ENCODE measurements at places on chromosomes 7 and 10.

DNA sequence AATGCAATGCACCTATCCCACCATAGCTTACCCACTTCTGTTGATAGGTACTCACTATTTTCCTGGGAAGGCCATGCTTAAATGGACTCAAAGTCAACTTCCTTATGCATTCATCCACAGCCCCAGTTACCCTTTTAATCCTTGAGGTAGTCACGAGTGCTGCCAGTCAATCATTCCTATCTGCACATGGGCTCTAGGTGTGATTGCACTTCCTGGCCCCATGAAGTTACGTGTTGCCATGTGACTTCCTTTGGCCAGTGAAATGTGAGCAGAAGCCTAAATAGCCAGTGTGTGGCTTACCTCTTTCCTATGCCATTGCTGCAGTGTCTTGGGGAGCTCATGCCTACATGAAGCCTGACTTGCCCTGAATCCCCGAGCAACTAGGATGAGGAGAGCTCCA, 23.5 kb upstream of the EIF5AL1 start:
- no peak for DNase-seq

DNA sequence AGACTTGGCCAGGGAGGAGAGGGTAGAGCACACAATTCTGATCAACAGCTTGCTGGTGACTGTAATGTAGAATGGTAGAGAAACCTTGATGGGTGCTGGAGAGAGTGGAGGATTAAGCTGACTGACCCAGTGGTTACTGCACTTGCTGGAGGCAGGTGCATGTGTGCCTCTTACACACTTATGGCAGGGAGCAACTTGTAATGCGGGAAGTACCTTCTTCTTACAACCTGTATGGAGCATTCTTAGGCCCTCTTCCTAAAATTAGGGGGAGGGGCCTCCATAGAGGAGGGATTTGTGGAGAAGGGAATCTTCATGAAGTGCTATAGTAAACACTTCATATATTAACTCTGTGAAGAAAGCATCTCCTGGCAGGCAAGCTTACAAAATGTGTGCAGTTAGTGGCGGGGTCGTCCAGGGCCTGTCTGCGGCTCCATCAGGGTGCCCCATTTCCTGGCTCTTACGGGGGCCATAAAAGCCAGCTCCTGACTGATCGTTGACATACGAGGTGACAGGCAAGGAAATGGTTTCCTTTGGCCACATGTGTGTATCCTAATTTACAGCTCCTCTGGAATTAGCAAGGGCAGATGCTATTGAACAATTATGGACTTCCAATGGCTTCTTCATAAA, 113.5 kb downstream of the RTKN2 start:
- no peak for DNase-seq

DNA sequence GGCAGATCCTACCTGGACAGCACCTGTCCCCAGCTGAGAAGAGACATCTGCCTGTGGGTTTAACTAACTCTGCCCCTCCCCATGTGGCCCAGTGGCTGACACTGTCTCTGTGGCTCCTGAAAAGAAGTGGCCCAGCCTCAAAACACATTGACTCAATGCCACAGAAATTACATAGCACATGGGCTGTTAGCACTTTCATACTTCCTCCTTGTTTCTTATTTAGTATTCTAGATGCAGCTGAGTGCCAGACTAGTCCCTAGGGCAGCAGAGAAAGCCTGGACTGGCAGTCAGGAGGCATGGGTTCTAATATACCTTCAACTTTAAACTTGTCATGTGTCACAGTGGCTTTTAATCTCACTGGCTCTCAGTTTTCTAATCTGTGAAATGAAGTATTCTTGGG, 171.0 kb downstream of the TRIL start:
- DNase-seq, result no peak

DNA sequence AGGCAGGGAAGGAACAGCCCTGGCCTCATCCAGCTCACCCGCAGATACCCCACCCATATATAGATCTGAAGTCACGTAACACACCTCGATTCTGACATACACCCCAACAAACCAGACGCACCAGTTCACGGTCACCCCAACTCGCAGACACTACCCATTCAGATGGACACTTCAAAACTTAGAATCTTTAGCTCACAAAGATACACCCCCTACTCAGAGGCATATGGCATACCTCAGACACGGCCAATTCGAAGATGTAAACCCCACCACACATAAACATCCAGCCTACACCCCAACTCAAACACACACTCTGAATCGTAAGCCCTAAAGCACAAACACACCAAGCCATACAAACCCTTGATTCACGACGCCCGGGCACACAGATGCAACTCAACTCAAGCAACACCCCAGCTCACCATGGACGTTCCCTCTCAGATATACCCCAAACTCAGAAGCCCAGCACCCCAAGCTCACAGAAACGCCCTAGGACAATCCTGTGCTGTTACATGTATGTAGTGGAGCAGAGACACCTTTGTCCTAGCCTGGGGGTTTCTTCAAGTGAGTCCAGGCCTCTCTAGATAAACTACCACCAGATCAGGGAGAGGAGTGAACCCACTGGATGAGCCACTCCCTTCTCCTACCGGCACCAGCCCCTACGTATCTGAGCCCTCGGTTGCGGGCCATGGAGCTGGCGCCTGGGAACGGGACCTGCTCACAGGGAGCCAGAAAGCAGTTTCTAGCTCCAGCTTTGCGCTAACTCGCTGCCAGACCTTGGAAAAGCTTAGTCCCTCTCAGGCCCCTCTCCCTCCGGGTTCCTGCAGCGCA, 8.8 kb downstream of the PSD start:
- DNase-seq, result no peak

DNA sequence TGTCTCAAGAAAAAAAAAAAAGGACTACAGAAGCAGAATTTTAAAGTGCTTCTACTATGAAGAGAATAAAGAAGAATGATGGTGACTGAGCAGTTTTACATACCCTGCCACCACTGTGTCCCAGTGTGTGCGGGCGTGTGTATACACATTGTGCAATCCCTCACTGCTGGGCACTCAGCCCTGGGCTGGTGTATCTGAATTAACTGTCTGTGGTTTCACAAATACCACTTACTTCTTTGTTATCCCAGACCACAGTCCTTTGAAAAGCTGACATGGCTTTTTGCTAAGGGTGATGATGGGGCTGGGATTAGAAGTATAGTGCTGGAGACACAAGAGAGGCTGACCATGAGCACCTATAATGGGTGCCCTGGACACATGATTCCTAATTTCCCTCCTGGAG, 21.1 kb upstream of the TRPV6 start:
- DNase-seq, result no peak

DNA sequence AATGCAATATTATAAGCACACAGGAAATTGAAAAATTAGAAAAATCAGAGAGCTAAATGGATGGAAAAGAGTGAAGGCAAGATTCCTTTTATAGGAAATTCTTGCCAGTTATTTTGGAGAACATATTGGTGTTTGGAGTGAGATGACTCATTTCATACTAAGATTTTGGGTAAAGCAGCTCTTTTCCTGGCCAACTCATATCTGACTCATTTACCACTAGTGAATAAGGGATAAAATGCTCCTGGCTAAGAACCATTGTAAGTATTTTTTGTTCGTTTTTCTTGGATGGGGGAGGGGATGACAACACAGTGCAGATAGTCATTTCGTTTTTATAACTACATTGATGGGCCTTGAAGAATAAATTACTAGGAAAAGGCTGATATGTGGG, 139.3 kb downstream of the TWIST1 start:
- DNase-seq, result no peak

GRCh38 chr10:71868192-71868697, 17.2 kb upstream of the PSAP start:
- DNase-seq, result no peak

DNA sequence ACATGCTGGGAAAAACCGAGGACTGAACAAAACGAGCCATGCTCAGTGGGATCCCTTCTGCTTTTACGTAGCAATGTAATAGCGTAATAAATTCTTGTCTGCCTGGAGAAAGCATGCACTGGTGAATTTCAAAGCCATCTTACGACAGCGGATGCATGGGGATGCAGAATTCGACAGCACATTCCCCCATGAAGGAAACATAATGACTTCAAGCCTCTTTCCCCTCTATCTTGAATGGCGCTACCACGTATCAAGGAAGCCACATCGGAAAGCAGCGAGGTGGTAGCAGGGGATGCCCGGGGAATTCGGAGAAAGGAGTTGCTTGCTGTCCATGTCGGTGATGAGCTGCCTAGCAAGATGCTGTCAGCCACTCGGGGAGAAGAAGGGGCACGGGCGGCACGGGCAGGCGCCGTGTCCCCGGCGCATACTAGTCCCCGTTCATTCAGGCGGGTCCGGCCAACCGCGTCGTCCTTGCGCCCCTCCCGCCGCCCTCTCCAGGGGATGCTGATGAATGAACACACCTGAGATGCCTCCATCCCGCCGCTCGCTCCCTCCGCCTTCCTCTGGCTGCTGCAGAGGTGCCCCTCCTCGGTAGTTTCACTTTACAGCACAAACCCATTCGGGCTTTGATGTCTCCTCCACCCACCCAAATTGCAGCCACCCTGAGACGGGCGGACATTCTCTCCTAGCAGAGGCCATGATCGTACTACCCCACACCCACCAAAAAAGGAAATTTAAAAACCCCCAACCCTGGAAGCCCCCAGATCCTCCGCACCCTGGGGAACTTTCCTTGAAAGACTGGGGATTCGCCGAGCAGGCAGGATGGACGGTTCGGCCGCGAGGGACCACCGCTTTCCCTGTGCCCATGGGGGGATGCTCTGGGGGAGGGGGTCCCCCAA, 644 bp downstream of the SORBS1 start:
- peak; percentile 47 for DNase-seq

DNA sequence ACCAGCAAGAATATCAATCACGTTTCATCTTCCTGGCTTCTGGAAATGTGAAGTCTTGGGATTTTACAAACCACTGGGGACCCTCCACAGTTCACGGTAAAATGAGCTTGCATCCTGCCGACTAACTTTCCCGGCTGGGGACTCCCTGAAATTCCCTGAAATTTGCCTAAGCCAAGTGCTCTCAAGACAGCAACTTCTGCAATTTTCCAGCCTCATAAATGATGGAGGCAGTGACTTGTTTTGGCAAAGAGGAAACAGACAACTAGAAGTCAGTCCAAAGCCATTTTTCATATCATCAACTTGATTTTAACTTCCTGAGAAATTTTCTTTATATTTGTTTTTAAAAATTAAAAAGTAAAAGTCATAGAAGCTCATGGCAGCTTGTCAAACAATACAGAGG, 212.3 kb downstream of the FANK1 start:
- no peak for DNase-seq

DNA sequence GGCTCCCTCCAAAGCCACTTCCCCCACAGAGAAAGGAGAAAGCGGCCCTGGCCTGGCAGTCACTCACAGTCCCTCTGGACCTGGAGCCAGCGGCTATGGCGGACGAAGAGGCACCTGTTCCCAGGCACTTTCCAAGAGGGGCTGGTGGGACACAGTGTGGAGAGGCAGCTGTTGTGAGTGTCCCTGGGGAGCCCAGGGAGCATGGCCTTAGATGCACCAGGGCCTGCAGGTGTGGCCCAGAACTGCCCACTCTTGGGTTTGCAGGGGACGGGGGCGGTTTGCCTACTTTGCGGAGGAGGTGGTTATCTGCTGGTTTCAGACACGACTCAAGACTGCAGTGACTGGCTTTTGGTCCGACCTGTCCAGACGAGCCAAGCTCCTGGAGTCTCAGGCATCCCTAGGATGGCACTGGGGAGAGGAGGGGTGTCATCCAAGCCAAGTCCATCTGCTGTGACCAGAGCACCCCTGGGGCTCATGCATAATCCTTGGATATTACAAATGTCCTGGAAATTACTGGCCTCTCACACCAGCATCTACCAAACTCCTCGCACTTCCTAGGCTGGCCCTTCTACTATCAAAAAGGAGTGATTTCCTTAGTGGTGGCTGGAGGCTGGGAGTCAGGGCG, 18.4 kb downstream of the CTBP2 start:
- DNase-seq, result no peak

GRCh38 chr7:87628780-87629569, 777 bp downstream of the RUNDC3B start:
- DNase-seq, result peak; percentile 88

DNA sequence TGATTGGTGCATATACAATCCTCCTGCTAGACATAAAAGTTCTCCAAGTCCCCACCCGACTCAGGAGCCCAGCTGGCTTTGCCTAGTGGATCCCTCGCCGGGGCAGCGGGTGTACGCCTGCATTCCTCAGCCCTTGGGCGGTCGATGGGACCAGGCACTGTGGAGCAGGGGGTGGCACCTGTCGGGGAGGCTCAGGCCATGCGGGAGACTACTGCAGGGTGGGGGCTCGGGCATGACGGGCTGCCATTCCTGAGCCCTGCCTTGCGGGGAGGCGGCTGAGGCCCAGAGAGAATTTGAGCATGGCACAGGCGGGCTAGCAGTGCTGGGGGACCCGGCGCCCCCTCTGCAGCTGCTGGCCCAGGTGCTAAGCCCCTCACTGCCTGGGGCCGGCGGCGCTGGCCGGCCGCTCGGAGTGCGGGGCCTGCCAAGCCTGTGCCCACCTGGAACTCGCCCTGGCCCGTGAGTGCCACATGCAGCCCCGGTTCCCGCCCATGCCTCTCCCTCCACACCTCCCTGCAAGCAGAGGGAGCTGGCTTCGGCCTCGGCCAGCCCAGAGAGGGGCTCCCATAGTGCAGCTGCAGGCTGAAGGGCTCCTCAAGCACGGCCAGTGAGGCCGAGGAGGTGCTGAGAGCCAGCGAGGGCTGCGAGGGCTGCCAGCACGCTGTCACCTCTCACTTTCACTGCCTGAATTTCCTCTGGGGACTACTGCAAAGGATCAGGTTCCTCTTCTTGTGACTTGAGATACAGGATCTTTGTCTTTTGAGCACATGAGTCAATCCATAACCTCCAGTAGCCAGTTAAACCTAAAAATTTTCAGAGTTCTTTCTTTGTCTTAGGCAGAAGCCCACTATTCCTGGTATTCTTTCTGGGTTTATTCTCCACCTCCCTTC, 25.1 kb upstream of the ELOVL3 start:
- no peak for DNase-seq

- no peak for DNase-seq
These were observed 355.1 kb upstream of the SHH start for GRCh38 chr7:156167417-156167807.

GRCh38 chr7:99005776-99006175, 127.4 kb downstream of the TRRAP start:
- DNase-seq, result no peak

DNA sequence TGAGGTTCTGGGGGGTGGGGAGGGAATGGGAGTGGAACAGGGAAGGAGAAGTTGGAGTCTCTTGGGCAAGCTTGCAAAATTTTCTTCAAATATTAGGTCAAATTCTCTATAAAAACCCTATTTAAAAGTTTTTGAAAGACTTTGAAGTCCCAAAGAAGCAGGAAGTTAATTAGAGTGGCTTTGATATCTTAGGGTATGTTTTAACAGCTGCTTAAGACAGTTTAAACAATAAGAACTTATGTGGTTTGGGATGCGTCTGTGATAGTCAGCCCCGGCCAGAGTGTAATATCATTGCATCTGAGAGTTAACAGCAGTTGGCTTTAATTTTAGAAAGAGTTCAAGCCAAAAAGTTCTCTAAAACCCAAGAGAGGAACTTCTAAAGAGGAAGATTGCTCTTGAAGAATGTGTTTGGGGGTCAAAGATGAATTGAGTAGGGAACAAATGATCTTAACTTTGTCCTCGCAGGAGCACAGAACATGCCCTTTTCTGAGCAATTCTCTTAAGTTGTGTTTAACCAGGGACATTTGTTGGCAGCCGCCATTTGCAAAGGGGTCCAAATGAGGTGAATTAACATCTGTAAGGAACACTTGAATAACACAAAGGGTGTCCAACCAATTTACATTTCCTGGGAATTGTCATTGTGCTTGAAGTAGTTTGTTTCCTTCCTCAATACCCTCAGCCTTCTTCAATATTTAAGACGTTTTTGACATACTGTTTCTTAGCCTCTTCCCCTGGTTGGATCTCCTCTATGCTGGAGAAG, 182.4 kb downstream of the PTEN start:
- DNase-seq, result no peak

Data from NCI-H1417 (cell line).